ENCODE measurements at places on chromosomes 16 and 17.
A peak's percentile ranks its signal among the peaks of the same experiment; 100 is the strongest.

DNA sequence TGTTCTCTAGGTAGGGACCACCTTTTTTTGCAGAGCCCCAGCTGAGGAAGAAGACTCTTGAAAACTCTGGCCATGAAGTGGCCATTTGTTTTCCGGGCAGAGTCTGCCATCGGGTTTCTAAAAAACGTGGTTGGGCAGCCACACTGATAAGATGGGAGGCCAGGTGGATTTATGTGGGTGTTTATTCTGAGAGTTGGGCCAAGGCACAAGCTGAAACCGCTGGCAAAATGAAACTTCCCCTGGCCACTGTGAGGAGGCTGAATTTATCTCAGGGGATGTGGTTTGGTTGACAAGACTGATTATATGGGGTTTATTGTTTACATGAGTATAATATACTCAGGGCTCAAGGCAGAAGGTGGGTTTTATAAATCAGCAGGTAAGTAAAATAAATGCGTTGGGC is 421.8 kb downstream of the UTP18 start:
- H3K27ac ChIP-seq: no peak overlapping the region
- H3K4me1 ChIP-seq: no peaks in the 10 kb centered on the region
- no peak for DNase-seq
- H3K27me3 ChIP-seq: no peaks in the 10 kb centered on the region

- no peak overlapping the region for H3K27ac ChIP-seq
- peaks cover 8% of the 10 kb centered on the region for H3K36me3 ChIP-seq
- H3K4me3 ChIP-seq: no peak overlapping the region
- peaks cover 28% of the 10 kb centered on the region for H3K4me1 ChIP-seq
- H3K27me3 ChIP-seq: no peaks in the 10 kb centered on the region
- no peak for DNase-seq
Observed at GRCh38 chr16:75086281-75086680, 30.3 kb downstream of the LDHD start.

GRCh38 chr16:85612801-85613603 is at the start of gene GSE1:
Gene GSE1, plus strand, starts transcription at chr16:85613322. Its CDS starts 70 bp downstream, at chr16:85613392.
- DNase-seq: peak; percentile 85
- peaks cover 23% of the 10 kb centered on the region for H3K4me1 ChIP-seq
- no peaks in the 10 kb centered on the region for H3K36me3 ChIP-seq
- H3K27ac ChIP-seq: peak within 1 kb of the TSS; percentile 78
- peaks cover 2% of the 10 kb centered on the region for H3K27me3 ChIP-seq

DNA sequence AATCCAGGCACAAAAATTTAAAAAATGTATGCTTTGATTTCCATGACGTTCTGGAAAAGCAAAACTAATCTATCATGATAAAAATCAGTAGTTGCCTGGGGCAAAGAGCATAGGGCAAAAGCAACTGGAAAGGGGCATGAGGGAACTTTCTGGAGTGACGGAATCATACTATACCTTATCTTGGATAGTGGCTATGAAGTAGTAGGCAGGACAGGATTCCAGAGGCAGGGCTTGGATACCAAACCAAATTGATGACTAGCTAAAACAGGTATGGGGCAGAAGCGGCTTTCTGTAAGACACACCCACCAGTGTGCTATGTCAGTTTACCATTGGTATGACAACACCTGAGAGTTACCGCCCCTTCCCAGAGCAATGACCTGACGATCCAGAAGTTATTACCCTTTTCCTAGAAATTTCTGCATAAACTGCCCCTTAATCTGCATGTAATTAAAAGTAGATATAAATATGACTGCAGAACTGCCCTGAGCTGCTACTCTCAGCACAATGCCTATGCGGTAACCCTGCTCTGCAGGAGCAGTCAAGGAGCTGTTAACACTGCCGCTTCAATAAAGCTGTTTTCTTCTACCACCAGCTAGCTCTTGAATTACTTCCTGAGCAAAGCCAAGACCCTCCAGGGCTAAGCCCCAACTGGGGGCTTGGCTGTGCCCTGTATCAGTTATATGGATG is 56.7 kb downstream of the CFDP1 start:
- H3K27me3 ChIP-seq: no peaks in the 10 kb centered on the region
- H3K36me3 ChIP-seq: peaks cover 33% of the 10 kb centered on the region
- no peak for DNase-seq
- H3K27ac ChIP-seq: peak overlapping the region; percentile 99
- H3K4me3 ChIP-seq: no peak overlapping the region

- H3K27ac ChIP-seq: no peak overlapping the region
- no peaks in the 10 kb centered on the region for H3K4me1 ChIP-seq
- no peaks in the 10 kb centered on the region for H3K27me3 ChIP-seq
- DNase-seq: no peak
- H3K36me3 ChIP-seq: no peaks in the 10 kb centered on the region
Observed at GRCh38 chr16:79740252-79740651, 139.7 kb upstream of the MAF start.

- H3K27ac ChIP-seq: no peak overlapping the region
- H3K4me1 ChIP-seq: no peaks in the 10 kb centered on the region
- H3K27me3 ChIP-seq: peaks cover 14% of the 10 kb centered on the region
- H3K4me3 ChIP-seq: no peak overlapping the region
- DNase-seq: no peak
- H3K36me3 ChIP-seq: no peaks in the 10 kb centered on the region
Observed at GRCh38 chr17:75604034-75604695, 16.6 kb downstream of the MYO15B start.

- H3K27ac ChIP-seq: no peak overlapping the region
- H3K36me3 ChIP-seq: no peaks in the 10 kb centered on the region
- H3K4me1 ChIP-seq: peaks cover 16% of the 10 kb centered on the region
- H3K27me3 ChIP-seq: peaks cover 3% of the 10 kb centered on the region
Observed at GRCh38 chr17:6460531-6461161, 16.4 kb downstream of the PIMREG start.

DNA sequence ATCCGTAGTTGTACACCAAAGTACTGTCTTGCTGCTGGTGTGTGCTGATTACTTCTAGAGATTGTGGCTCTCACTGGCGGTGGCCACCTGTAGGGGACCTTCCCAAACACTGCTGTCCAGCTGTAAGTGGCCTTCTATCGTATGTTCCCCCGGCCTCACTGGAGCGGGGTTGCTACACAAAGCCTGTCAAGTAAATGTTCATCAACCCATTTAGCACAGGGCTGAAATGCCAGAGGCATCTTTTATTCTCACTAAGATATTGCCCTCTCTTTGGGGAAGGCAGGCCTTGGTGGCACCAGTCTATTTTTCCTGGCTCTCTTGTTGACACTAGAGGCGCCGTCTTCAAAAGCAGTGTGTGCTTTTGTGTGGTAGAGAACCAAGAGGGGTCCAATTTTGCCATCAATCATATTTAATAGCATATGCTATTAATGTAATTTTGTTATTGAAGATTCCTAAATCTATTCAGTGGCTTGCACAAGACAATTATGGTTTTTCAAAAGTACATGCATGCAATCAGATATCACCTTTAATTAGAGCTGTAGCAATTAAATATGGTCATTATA is 514.4 kb upstream of the SALL1 start:
- no peak overlapping the region for H3K27ac ChIP-seq
- H3K36me3 ChIP-seq: no peaks in the 10 kb centered on the region
- H3K4me1 ChIP-seq: peaks cover 12% of the 10 kb centered on the region
- peaks cover 7% of the 10 kb centered on the region for H3K27me3 ChIP-seq

DNA sequence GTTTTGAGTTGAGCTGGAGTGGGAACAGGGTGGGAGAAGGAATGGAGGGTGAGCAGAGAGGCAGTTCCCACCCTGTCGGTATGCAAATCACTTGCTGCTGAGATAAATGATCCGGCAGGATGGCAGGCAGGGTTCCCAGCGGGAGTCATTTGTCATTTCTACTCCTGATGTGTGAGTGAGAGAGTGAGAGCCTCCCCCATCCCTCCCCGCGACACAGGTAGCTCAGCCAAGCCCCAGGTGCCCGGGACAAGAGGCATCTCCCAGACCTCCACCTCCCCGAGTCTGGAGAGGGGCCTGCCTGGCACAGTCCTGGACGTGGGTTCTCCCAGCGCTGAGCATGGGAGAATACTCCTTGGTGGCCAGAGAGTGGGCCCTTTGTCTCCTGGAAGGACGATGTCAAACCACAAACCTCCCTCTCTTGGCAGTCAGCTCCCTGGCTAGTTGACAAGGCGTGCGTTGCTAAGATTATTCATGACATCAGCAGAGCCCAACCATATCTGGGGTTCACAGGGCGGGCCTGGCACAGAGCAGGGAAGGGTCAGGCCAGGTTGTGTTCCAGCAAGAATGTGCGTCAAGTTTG is 33.7 kb upstream of the TNRC6C start:
- H3K27ac ChIP-seq: no peak overlapping the region
- no peaks in the 10 kb centered on the region for H3K36me3 ChIP-seq
- no peaks in the 10 kb centered on the region for H3K4me1 ChIP-seq
- peaks cover 16% of the 10 kb centered on the region for H3K27me3 ChIP-seq

DNA sequence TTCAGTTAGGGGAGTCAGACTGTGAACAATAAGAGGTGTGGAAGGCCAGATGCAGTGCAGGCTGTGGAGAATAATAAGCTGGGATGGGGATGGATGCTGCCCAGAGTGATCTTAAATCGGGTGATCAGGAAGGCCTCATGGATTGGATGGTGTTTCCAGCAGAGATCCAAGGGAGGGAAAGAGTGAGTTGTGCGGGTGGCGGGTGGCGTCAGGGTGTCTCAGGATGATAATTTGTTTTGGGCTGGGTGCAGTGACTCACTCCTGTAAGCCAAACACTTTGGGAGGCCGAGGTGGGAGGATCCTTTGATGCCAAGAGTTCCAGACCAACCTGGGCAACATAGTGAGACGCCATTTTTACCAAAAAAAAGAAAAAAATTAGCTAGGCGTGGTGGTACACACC is 7.9 kb downstream of the CLUAP1 start:
- H3K36me3 ChIP-seq: peaks cover 31% of the 10 kb centered on the region
- no peak for DNase-seq
- H3K27me3 ChIP-seq: no peaks in the 10 kb centered on the region
- H3K4me1 ChIP-seq: peaks cover 2% of the 10 kb centered on the region

DNA sequence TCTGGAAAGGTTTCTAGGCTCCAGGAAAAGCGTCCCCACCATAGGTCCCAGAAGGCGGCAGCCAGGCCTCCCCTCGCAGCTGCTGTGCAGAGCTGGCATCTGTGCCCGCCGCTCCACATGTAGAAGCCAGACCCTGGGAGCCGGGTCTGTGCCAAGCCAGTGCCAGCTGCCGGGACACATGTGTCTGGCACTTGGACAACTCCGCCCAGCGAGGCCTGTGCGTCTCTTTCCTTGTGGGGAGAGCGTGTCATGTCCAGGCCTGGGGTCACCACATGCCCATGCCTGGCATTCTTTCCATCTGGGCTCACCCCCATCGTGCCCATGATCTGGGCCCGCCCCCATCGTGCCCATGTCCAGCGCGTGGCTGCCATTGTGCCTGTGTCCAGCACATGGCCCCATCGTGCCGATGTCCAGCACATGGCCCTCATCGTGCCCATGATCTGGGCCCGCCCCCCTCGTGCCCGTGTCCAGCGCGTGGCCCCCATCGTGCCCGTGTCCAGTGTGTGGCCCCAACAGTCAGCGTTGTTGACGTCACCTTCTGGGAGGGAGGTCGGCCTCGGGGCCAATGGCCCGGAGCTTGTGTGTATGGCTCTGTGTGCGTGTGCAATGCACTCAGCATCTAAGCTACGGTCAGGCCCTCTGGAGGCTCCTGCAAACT is 13.3 kb upstream of the ACSF3 start:
- peaks cover 11% of the 10 kb centered on the region for H3K36me3 ChIP-seq
- H3K4me3 ChIP-seq: no peak overlapping the region
- peaks cover 18% of the 10 kb centered on the region for H3K27me3 ChIP-seq
- H3K27ac ChIP-seq: no peak overlapping the region
- H3K4me1 ChIP-seq: no peaks in the 10 kb centered on the region

GRCh38 chr16:46949241-46949892 is 24.1 kb downstream of the DNAJA2 start:
- H3K4me3 ChIP-seq: no peak overlapping the region
- DNase-seq: no peak

- peaks cover 19% of the 10 kb centered on the region for H3K4me1 ChIP-seq
- no peak for DNase-seq
- no peaks in the 10 kb centered on the region for H3K36me3 ChIP-seq
- peaks cover 7% of the 10 kb centered on the region for H3K27me3 ChIP-seq
Observed at GRCh38 chr16:3259836-3260235, 3.4 kb upstream of the MEFV start.

DNA sequence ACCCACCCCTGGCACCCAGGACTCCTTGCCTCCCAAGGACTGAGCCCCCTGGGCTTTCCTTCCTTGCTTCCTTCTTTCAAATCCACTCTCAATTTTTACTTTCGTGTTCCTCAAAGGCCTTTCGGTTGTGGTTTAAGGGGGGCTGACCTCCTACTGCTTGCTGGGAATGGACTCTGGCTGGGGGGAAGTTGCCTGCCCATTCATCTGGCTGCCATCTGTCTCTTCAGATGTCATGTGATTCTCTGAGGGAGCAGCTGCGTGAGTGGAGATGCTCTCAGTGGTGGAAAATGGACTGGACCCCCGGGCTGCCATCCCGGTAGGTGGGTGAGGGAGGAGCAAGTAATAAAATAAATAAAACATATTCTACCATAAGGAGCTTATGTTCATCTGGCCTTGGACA is 93.8 kb upstream of the RPRML start:
- H3K4me3 ChIP-seq: no peak overlapping the region
- H3K27ac ChIP-seq: peak overlapping the region; percentile 10
- H3K27me3 ChIP-seq: no peaks in the 10 kb centered on the region
- peaks cover 4% of the 10 kb centered on the region for H3K36me3 ChIP-seq
- no peak for DNase-seq

DNA sequence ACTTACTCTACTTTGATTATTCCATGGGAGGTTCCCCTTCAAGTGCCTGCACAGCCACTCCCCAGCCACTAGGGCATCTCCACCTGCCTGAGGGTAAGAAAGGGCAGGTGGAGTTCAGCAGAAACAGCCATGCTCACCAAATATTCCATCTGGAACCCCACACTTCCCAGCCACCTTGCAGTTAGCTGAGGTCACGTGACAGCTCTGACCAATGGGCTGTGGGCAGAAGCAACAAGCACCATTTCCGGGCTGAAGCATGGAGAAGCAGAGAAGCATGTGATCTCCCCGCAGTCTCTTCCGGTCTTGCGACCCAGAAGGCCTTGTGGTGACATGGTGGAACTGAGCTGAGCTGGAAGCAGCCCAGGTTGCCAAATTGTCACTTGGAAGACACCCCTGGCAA is 108.6 kb downstream of the CCT6B start:
- no peaks in the 10 kb centered on the region for H3K4me1 ChIP-seq
- H3K27ac ChIP-seq: no peak overlapping the region
- no peak overlapping the region for H3K4me3 ChIP-seq
- peaks cover 8% of the 10 kb centered on the region for H3K27me3 ChIP-seq
- DNase-seq: no peak

- peaks cover 10% of the 10 kb centered on the region for H3K4me1 ChIP-seq
- H3K4me3 ChIP-seq: no peak overlapping the region
- H3K27me3 ChIP-seq: peaks cover 1% of the 10 kb centered on the region
- no peaks in the 10 kb centered on the region for H3K36me3 ChIP-seq
Observed at GRCh38 chr16:85245307-85246172, 133.3 kb upstream of the CIBAR2 start.

All from HFFc6 (cell line).